Activated CD4-positive, alpha-beta T cell treated with anti-CD3 and anti-CD28 coated beads, Interleukin-2, Interleukin-6, amounts not matched to agents 100 ng/mL and 50 ng/mL, durations not matched to agents 16 hours and 8 hours (primary cell): ENCODE measurements at places on chromosomes 7 and 10.

- DNase-seq, result no peak
These were observed 88.8 kb upstream of the LYZL1 start for GRCh38 chr10:29199941-29200679.

DNA sequence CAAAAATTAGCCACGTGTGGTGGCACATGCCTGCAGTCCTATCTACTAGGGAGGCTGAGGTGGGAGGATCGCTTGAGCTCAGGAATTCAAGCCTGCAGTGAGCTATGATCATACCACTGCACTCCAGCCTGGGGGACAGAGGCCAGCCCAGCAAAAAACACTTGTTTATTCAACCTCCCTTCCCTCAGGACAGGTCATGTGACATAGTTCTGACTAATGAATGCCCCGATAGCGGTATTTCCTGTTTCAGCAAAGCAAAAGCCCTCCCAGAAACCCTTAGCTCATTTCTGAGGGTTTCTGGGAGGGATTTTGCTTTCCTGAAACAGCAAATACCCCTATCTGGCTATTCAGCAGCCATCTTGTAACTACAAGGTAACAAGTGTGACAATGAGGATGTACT is 157.1 kb downstream of the GATA3 start:
- DNase-seq, result no peak

DNA sequence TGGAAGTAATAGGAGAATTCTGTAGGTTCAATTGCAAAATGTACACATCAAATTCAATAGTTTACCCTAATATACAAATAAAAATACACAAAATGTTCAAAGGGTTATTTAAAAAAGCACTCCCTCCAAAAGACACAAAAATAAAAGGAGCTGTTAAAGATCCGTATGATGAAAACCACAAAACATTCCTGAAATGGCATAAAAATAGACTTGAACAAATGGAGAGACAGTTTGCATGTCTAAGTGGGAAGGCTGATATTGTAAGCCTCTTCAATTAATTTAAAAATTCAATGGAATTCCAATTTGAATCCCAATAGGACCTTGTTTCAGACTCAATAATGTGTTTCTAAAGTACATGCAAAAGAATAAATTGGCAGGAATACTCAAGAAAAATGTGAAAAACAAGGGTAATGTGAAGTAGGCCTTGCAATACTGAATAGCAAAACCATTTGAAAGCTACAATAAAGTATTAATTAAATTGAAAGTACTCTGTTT is 38.0 kb upstream of the INSYN2A start:
- no peak for DNase-seq

GRCh38 chr10:113808168-113808567 is 45.7 kb downstream of the DCLRE1A start:
- no peak for DNase-seq

DNA sequence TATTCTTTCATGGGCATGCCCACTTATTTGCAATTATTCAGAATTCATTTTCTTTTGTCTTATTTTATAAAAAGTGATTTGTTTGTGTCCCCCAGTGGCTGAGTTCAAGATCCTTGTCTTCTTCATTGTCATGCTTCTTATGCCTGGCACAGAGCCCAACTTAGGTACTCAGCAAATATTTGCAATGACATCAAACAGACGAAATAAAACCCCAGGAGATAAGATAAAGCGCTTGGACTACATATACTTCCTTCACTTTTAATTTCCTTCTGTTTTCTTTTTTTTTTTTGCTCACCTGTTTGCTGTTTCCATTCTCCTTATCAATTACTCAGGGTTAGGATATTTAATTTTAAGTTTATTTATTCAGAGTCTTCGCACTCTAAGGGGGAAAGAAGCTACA is 225.0 kb downstream of the SDHAF3 start:
- DNase-seq, result no peak

DNA sequence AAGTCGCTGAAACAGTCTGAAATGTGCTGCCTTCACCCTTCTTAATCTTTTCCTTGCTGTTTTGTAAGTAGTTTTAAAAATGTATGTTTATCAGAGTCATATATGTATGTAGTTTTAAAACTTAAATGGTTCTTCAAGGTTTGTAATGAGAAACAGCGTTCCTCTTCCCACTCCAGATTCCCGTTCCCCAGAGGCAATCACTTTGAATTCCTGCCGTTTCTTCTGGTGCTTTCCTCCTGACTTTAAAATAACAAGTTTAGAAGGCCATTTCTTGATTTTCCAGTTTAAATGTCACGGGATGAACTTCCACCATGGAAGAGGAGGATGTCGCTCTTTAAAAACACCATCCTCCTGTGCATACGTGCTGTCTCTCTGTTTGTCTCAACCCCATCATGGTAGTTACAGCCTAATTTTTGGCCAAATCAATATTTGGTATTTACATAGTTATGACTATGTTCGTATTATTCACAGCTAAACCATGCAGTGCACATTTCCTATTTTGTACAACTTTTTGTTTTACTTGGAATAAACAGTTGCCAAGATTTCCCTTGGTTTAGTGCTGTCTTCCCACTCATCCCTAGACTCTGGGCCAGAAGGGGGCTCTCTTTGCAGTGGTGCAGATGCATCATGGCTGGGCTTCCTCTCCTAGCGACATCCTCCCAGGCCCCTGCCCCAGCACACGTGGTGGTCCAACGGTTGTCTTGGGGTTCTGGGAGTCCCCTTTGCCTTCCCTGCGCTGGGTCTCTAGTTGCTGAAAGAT is 151.4 kb downstream of the PTPN20 start:
- no peak for DNase-seq

DNA sequence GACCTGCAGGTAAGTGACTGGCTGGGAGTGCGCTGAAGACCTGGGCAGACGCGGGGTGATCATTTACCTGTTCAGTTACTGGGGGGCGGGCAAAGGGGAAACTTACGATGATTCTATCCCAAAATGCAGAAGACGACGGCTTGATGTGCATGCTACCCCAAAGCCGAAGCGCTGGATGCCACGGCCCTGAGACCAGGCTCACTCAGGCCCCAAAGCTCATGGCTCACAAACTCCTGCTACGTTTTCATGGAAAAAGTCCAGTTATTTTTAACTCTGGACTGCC is 200.6 kb downstream of the DIP2C start:
- DNase-seq, result no peak

GRCh38 chr7:13262929-13263530 is 575.6 kb downstream of the ARL4A start:
- peak; percentile 19 for DNase-seq

DNA sequence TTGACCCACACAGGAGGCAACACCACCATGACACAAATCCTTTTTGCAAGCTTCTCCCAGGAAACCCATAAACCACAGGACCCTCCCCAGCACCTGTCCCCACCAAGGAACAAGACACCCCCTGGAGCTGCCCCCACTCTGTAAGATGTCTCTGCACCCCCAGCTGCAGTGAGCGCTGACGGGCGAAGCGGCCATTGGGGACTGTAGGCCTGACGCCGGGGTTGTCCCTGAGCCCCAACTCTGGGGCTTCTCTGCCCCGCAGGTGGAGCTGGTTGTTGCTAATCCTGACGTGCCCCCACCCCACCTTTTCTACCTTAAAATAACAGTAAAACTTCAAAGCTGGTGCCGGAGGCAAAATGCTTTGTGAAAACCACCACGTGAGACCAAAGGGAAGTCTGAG is 94.7 kb upstream of the PPP2R2D start:
- no peak for DNase-seq

DNA sequence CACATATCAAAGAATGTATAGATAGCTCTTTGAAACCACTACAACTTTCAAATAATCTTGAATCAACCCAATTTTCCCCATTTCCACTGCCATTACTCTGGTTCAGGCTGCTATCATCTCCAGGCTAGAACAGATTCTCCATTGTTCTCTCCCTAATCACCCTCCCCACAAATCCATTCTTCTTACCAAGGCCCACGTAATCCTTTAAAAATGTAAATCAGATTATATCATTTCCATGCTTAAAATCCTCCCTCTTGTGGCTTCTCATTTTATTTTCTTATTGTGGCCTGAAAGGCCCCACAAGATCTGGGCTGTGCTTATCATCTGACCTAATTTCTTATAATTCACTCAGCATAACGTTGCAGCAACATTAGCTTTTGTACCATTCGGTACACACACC is 3.0 kb upstream of the PON1 start:
- DNase-seq, result no peak
